ENCODE measurements at places on chromosomes 3 and 15. TPM values are rescaled to one million over a fixed set of nuclear protein-coding genes. Genes with fewer than 3 reads are reported as not detected.

GRCh38 chr15:41556677-41557076, 2.3 kb upstream of the TYRO3 start:
- DNase-seq, result no peak

DNA sequence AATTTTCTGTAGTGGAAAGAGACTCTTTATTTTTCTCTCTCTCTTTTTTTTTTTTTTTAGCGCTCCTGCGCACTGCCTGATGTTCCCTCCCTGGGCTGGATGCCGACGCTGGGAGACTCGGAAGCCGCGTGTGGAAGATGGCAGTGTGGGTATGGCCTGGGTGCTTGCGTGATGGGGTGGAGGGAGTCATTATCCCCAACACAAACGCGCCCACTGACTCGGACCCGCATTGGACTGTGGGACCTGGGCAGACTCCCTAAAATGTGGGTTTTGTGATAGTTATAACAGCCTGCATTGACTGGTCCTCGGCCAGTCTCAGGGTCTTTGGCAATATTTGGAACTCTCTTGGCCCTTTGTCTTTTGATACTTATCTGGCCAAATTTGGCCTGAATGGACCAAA, 157.9 kb downstream of the TJP1 start:
- DNase-seq, result no peak

DNA sequence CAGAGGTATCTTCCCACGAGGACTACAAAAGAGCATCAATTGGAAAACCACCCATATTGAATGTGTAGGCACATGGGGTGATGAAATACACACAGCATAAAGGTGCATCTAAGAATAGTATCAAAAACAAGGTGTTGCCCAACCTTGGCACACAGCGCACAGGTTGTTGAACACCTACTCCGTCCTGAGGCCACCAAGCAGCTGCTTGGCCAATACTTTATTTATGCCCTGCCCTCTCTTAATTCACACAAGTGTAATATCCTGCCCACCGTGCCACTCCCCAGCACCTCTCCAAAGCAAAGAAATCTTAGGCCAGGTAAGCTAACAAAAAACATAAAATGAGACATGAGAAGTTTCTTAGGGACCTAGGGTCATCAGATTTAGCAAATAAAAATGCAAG, 31.2 kb downstream of the WWTR1 start:
- DNase-seq, result no peak

Gene GABRR3
- not detected for total RNA-seq

GRCh38 chr3:111616417-111617105, 21.4 kb upstream of the ZBED2 start:
- DNase-seq, result no peak

Gene MCCC1
- total RNA-seq, result 42.8 TPM

Gene CLDN1
- 39.3 TPM for total RNA-seq

DNA sequence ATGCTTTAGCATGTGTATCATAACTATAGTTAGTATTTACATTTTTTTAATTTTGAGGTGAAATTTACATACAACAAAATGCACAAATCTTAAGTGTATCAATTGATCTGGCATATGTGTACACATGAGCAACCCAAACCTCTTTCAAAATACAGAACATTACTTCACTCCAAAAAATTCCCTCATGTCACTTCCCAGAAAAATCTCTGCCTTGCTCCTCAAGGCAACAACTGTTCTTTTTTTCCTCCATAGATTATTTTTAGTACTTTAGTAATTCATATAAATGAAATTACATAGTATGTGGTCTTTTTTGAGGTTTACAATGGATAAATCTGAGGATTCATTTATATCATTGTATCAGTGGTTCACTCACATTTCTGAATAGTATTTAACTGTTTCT, 84.9 kb downstream of the TRIM42 start:
- no peak for DNase-seq

DNA sequence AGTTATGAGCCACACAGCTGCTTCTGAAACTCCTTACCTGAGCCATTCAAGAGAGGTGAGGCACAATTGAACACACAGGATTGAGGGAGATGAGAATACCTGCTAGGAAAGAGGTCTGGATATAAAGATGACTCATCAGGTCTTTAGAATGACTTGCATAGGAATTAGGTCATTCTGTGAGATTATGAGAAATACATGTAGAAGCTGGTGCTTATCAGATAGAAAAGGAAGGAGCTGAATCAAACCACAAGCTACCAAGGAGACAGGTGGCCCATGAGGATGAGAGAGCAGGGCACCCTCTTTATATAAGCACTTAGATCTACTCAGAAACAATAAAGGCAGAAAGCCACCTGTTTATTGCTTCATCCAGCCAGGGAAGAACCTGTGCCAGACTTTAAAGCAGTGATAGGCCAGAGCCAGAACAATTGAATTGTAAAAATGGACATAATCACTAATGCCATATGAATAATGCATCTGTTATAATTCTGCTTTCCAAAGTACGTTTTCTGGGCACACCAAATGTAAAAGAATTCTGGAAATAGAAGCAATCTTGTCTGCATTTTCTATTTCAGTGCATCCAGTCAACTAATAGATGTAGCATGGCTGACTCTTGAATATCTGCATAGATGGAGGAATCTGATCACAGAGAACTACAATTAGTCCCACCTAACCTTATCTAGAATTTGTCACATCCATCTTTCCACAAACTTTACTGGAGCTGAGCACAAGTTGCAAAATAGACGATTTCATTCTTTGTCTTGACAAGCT, 74.9 kb downstream of the PIK3R4 start:
- DNase-seq, result no peak

- DNase-seq, result no peak
These were observed 68.5 kb downstream of the VPS8 start for GRCh38 chr3:184880276-184881019.

- DNase-seq, result no peak
These were observed 3.3 kb downstream of the TPM1 start for GRCh38 chr15:63045879-63046278.

Gene BOC
- 0.73 TPM for total RNA-seq

Gene CATSPER2
- 1.4 TPM for total RNA-seq

- DNase-seq, result peak; percentile 27
These were observed 63.6 kb downstream of the SMAD6 start for GRCh38 chr15:66765478-66766281.

Gene SLC38A3
- total RNA-seq, result 16.8 TPM

Gene COPS2
- 85.4 TPM for total RNA-seq

GRCh38 chr3:30289324-30289723, 317.1 kb upstream of the TGFBR2 start:
- DNase-seq, result peak; percentile 6
